T follicular helper cell (primary cell): ENCODE measurements at places on chromosomes 1 and 21.

- no peak for DNase-seq
These were observed 64.1 kb downstream of the NOS1AP start for GRCh38 chr1:162133566-162133965.

DNA sequence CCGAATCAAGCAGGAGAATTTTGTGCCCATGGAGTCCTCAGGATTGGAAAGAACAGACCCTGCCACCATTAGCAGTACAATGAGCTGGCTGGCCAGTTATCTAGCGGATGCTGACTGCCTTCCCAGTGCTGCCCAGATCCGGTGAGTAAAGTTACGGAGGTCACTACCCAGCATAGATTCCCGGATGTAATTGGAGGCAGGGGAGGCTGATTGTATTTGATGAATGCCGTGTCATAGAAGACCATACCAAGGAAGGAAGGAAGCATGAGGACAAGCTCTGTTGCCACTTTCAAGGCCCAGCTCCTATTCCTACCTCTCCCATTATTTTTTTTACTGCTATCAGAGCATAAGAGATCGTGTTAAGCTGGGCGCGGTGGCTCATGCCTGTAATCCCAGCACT, 26.2 kb upstream of the VAMP3 start:
- DNase-seq, result no peak

DNA sequence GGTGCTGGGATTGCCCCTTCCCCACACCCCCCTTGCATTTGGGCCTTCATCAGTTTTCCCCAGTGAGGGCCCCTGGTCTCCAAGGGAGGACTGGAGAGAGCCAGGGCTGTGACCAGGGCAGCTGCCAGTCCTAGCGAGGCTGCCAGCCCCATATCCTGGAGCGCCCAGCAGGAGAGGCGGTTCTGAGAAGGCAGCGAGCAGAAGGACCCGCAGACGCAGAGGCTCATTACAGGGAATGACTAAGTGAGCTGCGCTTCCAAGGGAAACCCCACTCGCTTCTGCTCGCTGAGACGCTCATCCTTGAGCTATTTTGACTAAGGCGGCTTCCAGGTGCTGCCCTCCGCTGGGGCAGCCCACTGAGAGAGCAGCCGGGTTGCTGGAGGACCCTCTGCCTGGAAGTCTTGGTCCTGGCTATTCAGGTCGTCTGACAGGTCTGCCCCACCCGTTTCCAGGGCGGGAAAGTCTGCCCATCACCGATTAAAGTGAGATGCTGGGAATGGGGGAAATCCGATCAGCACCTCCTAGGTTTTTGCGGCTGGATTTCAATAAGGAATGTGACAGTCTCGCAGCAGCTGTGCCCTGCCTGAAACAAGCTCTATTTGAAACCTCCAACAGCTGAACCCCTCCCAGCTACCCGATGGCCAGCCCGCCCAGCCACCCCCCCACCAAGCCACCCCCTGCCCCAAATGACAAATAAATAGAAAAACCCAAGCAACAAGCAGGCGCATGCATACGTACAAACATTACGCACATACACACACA, 2.8 kb downstream of the KCNN3 start:
- no peak for DNase-seq

- no peak for DNase-seq
These were observed 7.1 kb downstream of the MPZL1 start for GRCh38 chr1:167728818-167729410.

GRCh38 chr1:204983881-204984280, 59.1 kb upstream of the CNTN2 start:
- no peak for DNase-seq

DNA sequence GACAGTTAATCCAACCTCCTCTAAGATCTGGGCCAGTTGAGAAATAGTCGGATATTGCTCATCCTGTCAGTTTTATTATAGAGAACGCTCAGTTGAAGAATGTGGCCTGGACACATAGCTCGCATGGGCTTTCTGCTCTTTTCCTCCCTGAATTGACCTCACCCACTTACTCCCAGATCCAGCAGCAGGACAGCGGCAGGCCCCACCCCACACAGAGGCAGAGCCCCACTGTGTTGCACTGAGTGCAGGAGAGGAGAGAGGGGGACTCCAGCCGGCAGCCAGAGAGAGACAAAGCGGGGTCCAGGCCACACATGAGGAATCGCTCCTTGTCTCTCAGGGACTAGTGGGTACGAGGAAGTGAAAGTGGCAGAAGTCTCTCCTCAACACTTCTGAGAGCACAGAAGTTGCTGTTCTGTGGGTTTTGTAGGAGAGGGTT, 78.6 kb downstream of the LAMC1 start:
- DNase-seq, result no peak

GRCh38 chr1:185094761-185095160, 49.4 kb downstream of the RNF2 start:
- no peak for DNase-seq

- no peak for DNase-seq
These were observed 13.9 kb upstream of the PRELP start for GRCh38 chr1:203461717-203462116.

DNA sequence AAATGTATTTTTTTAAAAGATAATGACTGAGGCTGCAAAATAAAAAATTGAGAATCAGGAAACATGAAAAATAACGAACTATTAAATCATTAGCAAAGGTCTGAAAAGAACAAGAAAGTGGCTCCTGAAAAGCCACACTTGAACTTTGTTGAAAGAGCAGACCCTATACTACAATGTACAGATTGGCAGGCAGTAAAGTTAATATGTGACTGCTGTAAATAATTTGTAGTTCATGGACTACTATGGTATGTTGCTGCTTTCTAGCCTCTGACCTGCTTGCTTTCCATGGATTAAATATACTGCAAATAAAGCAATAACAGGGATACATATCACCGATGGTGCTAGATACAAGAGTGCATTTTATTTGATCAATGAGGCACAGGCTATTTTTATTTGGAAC, 18.6 kb downstream of the NR5A2 start:
- no peak for DNase-seq

- no peak for DNase-seq
These were observed 688.5 kb downstream of the MATN1 start for GRCh38 chr1:30034627-30035521.

DNA sequence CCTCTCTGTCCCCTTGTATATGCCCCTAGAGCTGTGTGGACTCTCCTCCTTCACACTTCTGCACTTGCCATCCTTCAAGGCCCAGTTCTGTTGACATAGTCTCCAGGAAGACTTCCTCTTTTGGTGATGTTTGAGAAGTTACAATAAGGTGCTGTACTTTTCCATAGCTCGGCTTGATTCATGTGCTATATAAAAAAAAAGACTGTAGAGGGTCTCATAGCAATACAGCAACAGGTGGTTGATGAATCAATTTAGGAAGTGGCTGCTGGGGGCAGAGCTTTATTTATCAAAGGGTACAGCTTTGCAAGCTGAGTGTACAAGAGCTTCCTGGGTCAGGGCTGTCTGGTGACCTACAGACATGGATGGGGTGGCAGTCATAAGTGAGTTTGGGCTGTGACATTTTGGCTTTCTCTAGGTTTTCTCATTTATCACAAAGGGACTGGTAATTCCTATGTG, 102.7 kb downstream of the RUNX1 start:
- no peak for DNase-seq

- DNase-seq, result no peak
These were observed 26.9 kb upstream of the EYA3 start for GRCh38 chr1:28115267-28115666.

DNA sequence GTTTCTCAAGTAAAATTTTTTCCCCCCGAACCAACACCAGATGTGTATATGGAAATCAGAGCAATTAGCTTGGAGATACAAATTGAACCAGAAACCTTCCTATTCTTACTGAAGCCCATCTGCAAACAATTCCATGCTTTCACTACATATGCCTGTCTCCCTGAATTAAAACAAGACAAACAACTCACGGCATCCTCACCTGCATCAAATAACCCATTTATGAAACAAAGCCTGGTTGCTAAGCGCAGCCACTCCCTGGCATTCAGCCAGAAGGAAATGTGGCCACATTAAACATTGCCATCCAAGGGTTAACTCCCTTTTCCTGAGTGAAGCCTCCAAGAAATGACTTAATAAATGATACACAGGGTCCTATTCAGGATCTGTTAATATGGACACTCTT, 55.3 kb downstream of the APP start:
- no peak for DNase-seq

GRCh38 chr1:230382001-230382491, 44.1 kb downstream of the PGBD5 start:
- no peak for DNase-seq

- no peak for DNase-seq
These were observed 6.5 kb downstream of the PLCH2 start for GRCh38 chr1:2482588-2482987.

DNA sequence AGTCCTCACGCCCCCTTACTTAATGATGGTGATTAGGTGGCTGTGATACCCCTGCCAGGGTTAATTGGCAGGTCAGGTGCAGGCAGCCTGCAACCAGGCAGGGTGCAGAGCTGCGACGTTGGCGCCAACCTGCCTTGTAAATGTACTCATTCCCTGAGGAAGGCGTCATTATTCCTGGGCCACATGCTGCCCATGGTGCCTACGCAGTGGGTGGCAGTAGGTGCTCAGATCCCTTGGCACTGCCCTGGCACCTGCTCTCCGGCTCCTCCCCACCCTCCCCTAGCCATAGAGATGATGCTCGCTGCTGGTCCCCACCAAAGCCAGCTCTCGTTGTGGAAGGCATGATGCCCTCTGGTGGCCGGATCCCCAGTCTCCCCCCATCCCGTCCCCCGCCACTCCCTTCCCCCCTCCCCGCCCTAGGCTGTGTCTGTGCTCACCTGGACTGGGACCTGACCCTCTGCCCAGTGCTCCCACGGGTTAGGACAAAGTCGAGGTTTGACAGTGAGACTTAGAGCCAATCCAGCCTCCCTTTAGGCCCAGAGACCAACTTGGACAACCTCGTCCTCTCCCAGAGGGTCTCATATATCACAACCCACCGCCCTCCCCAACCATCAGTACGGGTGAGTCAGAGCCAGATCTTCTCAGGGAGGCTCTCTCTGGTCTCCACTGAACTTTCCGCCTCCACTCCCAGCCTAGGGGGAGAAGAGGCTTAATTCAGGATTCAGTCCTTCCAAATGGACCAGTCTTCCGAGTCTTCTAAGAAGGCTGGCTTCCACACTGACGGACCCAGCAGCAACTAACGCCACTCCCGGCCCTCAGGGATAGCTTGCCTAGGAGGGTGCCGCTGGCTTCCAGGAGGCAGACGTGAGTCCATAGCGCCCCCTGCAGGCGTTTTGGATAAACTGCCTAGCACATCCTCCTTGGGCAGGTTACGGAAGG, 5.7 kb downstream of the KRTCAP2 start:
- DNase-seq, result peak; percentile 77

- DNase-seq, result no peak
These were observed 21.7 kb downstream of the GPR3 start for GRCh38 chr1:27414091-27414490.

DNA sequence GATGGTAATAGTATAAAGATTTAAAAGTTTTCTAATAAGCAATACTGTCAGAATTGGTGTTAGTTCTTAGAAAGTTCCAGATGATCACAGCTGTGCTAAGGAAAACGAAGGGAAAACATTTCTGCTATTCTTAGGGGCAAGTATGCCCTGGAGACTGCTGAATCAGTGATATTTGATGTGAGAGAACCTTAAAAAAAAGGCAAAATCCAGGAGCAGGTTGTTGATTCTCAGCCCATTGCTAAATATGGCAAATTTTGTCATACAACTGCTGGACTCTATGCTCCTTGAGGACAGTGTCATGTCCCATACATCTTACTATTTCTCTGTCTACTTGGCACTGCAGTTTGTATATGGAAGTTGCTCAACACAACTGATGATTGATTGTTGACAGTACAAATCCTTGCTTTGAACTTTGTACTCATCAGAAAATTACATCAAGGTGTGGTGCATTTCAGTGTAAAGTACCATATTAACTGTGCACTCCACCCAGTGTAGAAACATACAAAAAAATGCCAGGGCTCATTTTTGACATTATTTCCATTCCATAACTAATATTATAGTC, 10.9 kb downstream of the CRCT1 start:
- DNase-seq, result no peak

DNA sequence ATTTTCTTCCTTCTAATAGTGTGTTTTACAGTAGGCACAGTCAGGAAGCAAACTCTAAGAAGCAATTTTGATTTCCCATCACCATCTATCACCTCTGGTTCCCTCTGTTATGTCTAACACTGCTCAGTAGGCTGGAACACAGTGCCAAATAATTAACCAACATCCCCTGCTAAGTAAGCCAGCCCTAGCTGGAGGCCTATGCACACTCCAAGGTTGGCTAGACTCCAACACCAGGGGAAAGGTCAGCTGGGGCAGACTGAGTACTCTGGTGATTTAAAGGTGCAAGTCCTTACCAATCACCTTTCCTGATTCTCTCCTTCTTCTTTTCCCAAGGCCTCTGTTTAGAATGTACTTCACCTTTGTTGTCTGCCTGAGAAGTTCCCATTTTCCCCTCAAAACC, 46.5 kb upstream of the BEND5 start:
- no peak for DNase-seq

DNA sequence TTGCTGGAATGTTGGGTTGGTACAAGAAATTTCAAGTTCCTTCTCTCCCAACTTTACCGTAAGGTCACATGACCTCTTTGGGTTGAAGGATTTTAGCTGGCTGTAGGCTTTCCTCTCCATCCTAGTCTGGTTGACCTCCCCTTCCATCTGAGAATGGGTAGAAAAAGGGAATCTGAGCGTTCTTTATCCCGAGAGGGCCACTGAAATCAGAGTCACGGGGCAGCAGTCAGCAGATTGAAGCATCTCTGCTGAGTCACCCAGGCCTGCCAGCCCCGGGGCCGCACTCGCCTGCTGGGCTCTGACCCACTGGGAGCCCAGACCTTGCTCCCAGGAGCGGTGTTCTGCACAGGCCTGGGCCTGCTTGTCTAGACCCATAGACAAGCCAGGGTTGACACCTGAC, 31.0 kb downstream of the TMCC2 start:
- no peak for DNase-seq

DNA sequence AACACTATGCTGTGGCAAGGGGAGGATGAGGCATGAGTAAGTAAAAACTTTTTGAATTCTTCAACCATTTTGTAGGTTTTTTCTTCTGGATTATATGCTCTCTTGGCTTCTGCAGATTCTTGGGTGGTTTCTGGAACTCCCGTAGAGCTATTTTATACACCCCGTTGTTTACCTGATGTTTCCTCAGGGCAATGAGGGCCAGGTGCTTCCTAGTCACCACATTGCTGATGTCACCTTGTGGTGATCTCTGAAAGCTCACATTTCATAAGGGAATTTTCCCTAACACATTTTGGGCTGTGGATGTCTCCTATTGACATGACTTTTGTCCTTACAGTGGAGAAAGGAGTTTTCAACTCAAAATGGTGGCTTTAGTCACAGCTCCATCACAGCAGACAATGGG, 356.6 kb downstream of the PLA2G4A start:
- DNase-seq, result no peak

GRCh38 chr1:43879414-43879813, 54.2 kb upstream of the ARTN start:
- no peak for DNase-seq

GRCh38 chr21:42616941-42617340, 36.5 kb upstream of the PDE9A start:
- no peak for DNase-seq
